ENCODE measurements at places on chromosomes 11 and 22. TPM values are rescaled to one million over a fixed set of nuclear protein-coding genes. Genes with fewer than 3 reads are reported as not detected.

Gene MPPED1
- total RNA-seq, result not detected

Gene CBX6
- 90.0 TPM for total RNA-seq

DNA sequence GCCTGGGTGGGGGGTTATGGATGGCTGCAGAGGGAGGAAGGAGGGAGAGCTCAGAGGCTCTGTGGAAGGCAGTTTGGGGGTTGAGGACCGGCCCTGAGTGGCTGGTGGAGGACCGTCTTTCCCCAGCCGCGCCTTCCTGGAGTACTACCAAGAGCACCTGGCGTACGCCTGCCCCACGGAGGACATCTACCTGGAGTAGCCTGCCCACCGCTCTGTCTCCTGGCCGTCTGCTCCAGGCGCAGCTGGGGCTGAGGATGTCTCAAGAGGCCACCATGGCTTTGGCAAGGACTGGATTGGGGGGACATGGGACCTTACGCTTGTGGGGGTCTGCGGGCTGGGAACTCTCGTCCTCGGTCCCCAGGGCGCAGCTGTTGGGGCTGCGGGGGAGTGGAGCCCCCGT lies 10.0 kb downstream of the MAPK8IP2 start:
- no peak overlapping the region for H3K4me3 ChIP-seq
- no peak overlapping the region for H3K27ac ChIP-seq
- no peaks in the 10 kb centered on the region for H3K36me3 ChIP-seq
- peaks cover 28% of the 10 kb centered on the region for H3K4me1 ChIP-seq

DNA sequence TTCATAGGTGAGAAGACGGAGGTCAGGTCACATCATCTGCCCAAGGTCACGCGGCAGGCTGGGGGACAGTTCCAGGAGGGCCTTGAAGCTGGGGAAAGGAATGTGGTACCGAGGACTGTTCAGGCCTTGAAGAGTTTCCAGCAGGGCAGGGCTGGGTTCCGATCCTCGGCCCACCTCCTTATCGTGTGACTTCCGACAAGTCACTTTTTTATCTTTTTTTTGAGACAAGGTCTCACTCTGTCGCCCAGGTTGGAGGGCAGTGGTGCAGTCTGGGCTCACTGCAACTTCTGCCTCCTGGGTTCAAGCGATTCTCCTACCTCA lies 623 bp downstream of the NDUFS8 start:
- H3K36me3 ChIP-seq, result peaks cover 4% of the 10 kb centered on the region
- no peaks in the 10 kb centered on the region for H3K27me3 ChIP-seq
- DNase-seq, result no peak
- peaks cover 53% of the 10 kb centered on the region for H3K4me1 ChIP-seq

DNA sequence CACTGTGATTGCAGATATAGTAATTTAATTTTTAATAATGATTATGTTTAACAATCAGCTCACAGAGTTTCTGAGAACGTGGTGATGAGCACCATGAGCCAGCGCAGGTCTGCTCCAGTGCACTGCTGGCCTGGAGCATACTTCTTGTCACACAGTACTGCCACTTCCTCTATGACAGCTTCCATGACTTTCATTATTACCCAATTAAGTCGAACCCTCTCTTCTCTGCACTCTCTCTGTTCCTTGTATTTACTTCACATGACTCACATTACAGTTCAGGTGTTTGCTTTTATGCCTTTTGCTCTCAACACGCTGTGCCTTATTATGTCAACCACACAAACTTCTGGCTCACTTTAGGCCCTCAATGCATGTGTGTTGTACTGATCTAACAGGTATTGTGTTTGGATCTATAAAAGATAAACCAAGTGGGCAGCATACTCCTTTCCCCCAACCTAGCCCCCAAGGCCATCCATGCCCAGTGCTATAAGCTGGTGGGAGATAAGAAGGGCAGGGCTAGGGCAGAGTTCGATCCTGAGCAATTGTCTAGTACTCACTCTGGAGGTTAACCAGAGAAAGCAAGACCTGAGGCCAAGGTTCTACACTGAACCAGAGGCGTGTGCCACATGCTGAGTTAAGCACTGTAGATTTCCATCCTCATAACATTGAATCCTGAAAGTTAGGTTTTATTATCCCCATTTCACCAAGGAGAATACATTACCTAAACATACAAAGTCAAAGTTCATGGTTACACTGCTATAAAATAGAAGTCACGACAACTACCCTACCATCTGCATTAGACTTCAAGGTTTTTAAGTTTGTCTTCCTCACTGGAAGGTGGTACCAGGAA lies 356.5 kb downstream of the INSC start:
- peaks cover 21% of the 10 kb centered on the region for H3K27me3 ChIP-seq
- no peak overlapping the region for H3K4me3 ChIP-seq
- no peaks in the 10 kb centered on the region for H3K4me1 ChIP-seq

- H3K36me3 ChIP-seq, result peaks cover 56% of the 10 kb centered on the region
- H3K4me1 ChIP-seq, result no peaks in the 10 kb centered on the region
- DNase-seq, result no peak
- no peak overlapping the region for H3K4me3 ChIP-seq
- no peak overlapping the region for H3K27ac ChIP-seq
- H3K27me3 ChIP-seq, result no peaks in the 10 kb centered on the region
These were observed 21.7 kb downstream of the CTTN start for GRCh38 chr11:70420008-70420464.

Gene GAL
- total RNA-seq, result 83.1 TPM

DNA sequence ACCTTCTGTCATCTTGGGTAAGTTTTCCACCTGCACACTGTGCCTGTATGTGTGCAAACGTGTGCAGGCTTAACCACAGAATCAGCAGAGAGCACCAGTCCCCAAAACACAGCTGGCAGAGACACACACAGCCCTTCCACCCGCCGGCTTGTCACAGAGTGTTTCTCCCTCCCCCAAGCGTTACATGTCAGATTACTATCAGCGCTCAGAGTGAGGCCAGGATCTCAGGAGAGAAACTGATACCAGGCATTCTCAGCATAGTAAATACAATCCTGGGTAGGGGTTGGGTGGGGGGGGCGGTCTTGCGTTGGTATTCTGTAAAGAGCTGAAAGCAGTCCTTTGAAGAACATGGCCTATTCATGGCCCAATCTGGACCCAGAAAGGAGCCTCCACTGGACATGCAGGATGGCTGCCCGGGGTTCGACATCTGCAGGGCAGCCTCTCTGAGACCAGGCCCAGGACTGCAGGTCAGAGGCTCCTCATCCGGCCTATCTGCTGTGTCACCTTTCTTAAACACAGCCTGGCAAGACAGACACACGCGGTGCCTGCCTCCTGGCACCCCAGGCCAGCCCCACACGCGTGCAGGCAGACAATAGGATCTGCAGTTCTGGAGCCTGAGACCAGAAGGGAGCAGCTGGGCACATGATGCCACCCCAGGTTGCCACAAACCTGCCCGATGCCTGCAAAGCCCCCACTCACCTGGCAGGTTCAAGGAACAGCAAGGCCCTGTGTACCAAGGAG lies 1.7 kb downstream of the OSBPL5 start:
- no peak for DNase-seq
- peaks cover 13% of the 10 kb centered on the region for H3K4me1 ChIP-seq
- no peak overlapping the region for H3K27ac ChIP-seq
- H3K36me3 ChIP-seq, result no peaks in the 10 kb centered on the region

DNA sequence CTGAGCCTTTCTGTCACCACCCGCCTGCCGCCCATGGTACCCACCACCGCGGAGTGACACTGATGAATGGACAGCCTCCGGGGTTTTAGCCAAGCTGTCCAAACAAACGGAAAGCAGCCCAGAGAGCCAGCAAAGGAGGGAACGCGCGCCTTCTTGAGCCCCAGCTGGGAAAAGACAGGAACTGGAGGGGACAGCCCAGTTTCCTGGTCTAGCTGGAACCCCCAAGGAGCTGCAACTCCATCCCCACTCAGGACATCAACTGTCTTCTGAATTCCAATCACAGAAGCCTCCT lies 33.7 kb downstream of the SHISAL1 start:
- no peak for DNase-seq
- peaks cover 5% of the 10 kb centered on the region for H3K27me3 ChIP-seq

DNA sequence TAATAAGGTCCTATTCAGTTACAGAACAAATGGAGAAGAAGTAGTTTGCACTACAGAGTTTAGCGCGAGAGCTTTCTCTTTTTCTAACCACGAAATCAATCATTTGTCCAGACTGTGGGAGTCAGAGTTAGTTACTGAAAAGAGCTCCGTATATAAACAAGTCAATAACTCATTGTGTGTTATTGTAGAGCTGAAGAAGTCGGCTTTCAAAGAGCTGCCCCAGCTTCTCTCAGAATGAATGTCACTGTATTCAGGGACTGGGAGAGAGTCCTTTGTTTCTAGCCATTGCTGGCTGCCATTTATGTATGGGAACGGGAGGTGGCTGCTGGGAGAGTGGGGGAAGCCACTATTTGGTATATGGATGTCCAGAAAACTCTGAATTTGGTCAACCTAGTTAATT lies 227.8 kb downstream of the DCDC1 start:
- no peaks in the 10 kb centered on the region for H3K36me3 ChIP-seq
- no peaks in the 10 kb centered on the region for H3K4me1 ChIP-seq
- no peaks in the 10 kb centered on the region for H3K27me3 ChIP-seq
- DNase-seq, result no peak
- no peak overlapping the region for H3K4me3 ChIP-seq

GRCh38 chr11:76919467-76919866 lies 58.7 kb downstream of the ACER3 start:
- H3K36me3 ChIP-seq, result no peaks in the 10 kb centered on the region
- no peak for DNase-seq
- no peak overlapping the region for H3K27ac ChIP-seq
- no peak overlapping the region for H3K4me3 ChIP-seq
- peaks cover 7% of the 10 kb centered on the region for H3K4me1 ChIP-seq
- H3K27me3 ChIP-seq, result no peaks in the 10 kb centered on the region

GRCh38 chr11:66691311-66691980 lies 13.8 kb upstream of the RBM4B start:
- no peak overlapping the region for H3K4me3 ChIP-seq
- H3K36me3 ChIP-seq, result no peaks in the 10 kb centered on the region
- DNase-seq, result no peak

DNA sequence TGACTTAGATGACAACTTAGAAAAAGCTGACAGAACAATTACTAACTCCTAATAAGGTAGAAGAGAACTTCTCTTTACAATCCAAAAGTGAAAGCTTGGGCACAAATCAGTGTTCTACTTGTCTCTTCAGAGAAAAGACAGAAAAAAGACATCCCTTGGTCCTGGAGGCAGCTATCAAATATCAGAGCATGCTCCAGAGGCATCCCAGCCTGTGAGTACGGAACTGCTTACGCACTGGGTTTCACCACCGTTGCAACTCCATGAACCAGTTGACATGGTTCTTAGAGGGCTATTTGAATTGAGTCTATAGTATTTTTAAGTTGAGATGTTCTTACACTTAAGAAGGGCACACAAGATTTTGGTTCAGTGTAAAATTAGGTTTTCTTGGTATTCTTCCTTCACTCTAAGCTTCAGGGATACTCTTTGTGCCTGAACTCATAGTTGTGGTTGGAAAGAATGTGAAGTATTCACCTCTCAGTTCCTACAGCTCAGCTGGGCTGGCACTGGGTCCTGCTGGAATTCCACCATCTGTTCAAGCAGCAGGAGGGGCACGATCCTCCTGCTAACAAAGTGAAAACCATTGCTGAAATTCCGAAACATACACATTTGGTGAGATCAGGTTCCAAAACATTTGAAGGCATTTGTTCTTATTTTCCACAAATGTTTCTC lies 6.3 kb downstream of the AKIP1 start:
- no peak overlapping the region for H3K4me3 ChIP-seq
- H3K27me3 ChIP-seq, result no peaks in the 10 kb centered on the region
- H3K36me3 ChIP-seq, result peaks cover 15% of the 10 kb centered on the region
- no peak for DNase-seq

- H3K27me3 ChIP-seq, result no peaks in the 10 kb centered on the region
- no peaks in the 10 kb centered on the region for H3K36me3 ChIP-seq
- no peak overlapping the region for H3K27ac ChIP-seq
- no peak for DNase-seq
- H3K4me1 ChIP-seq, result no peaks in the 10 kb centered on the region
These were observed 55.4 kb downstream of the QSER1 start for GRCh38 chr11:32947978-32948377.

DNA sequence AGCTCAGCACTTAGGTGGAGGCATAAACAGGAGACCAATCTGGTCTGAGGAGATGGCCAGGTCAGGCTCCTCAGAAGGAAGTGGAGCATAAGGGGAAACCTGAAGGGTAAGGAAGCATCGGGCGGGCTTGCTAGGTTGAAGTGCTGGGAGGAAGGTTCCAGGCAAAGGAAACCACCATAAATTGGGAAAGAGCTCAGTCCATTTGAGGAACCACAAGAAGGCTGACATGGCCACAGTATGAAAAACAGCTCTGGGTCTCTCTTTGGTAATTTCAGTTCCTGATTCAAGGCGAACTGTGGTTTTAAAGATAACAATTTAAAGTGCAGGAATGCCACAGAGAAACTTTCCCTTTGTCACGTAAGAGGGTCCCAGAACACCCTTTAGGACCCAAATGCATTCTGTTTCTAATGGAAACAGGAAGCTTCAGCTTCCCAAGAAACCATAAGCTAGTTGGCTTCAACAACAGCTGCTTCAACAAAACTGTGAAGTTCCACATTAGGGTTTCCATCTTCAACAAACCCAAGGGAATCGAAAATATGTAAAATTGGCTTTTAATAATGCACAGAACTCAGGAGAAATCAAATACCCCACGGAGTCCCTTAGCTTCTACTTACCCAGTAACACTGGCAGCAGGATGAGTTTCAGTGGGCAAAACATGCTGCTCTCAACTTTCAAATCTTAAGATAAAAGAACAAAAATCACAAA lies 10.4 kb downstream of the JAML start:
- no peak overlapping the region for H3K27ac ChIP-seq
- no peak overlapping the region for H3K4me3 ChIP-seq
- no peaks in the 10 kb centered on the region for H3K4me1 ChIP-seq
- H3K36me3 ChIP-seq, result no peaks in the 10 kb centered on the region
- peaks cover 16% of the 10 kb centered on the region for H3K27me3 ChIP-seq

Gene MDK
- total RNA-seq, result 286 TPM

Gene CSNK2A3
- 2.0 TPM for total RNA-seq

Gene CDC45
- total RNA-seq, result 43.4 TPM

Gene RBMXL2
- 0.12 TPM for total RNA-seq

GRCh38 chr22:49228431-49229037 lies 599.1 kb downstream of the BRD1 start:
- peaks cover 20% of the 10 kb centered on the region for H3K27me3 ChIP-seq
- no peak overlapping the region for H3K27ac ChIP-seq
- no peaks in the 10 kb centered on the region for H3K36me3 ChIP-seq
- no peaks in the 10 kb centered on the region for H3K4me1 ChIP-seq
- no peak for DNase-seq
- H3K4me3 ChIP-seq, result no peak overlapping the region

DNA sequence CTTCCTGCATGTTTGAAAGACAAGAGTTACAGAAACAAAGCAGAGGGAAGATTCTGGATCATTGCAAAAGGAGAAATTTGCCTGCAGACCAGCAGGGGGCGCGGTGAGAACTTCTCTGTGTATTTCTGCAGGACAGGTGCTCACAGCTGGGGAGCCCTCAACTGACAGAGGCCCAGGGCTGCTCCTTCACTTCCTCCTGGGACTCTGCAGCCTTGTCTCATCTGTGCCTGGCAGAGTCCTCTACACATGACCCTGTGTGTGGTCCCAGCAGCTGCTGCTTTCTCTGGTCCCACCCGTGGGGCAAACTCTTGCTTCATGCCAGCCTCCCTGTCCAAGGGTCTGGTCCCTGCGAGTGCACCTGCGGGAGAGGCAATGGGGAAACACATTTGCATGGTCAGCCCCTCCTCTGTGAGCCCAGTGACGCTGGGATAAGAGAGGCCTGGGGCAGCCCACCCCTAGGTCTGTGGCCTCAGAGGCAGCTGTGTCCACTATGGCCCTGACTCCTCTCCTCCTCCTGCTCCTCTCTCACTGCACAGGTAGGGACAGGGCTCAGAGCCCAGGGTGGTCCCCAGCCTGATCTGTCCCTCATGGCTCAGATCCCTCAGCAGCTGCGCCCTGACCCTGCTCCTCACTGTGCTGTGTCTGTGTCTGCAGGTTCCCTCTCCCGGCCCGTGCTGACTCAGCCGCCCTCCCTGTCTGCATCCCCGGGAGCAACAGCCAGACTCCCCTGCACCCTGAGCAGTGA lies 43.2 kb upstream of the VPREB1 start:
- H3K4me3 ChIP-seq, result no peak overlapping the region
- no peaks in the 10 kb centered on the region for H3K4me1 ChIP-seq
- no peak overlapping the region for H3K27ac ChIP-seq
- no peak for DNase-seq
- H3K36me3 ChIP-seq, result no peaks in the 10 kb centered on the region

All from HCT116 (cell line).